Hematopoietic multipotent progenitor cell treated with erythropoietin and hydrocortisone succinate and interleukin-3 and kit ligand, for 4 days (in vitro differentiated cells): ENCODE measurements at places on chromosomes 2 and 18.

DNA sequence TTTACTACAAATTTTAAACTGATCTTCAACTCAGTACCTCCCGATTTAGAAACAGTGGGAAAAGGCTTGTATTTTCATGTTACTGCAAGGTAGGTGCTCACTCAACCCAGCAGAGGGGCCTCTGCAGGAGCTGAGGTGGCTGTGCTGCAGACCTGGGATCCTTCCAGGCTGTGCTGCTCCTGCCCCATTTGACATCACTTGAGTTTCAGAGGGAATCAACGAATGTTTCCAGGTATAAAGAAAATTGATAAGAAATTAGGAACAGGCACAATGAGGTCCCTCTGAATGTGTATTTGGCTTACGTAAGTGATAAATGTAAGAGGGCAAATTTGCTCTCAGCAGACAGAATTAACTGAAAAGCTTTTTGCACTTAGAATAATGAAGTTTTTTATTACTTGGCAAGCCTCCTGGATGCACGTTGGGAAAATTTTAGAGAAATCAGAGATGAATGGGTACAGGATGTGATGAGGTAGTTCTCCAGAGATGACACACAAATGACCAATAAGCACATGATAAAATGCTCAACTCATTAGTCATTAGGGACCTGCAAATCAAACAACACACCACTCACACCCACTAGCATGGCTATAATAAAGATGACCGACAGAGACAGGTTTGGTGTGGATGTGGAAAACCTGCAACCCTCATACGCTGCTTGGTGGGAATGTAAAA lies 114.0 kb downstream of the NOL10 start:
- no peak for DNase-seq

GRCh38 chr2:44522846-44523245 lies 161.1 kb downstream of the CAMKMT start:
- DNase-seq = no peak

DNA sequence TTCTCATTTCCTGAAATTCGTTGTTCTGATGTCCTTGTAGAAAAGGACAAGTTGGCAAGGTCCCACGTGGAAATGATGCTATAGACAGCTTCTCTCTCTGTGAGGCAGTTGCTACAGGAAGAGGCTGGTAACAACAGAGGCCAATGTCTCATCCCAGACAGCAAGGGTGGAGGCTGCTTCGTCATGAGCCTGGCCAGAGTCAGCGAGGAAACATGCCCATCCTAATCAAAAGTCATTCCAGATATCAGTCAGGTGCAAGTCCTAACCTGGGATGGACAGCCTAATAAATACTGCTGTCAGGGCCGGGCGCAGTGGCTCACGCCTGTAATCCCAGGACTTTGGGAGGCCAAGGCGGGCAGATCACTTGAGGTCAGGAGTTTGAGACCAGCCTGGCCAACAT lies 6.4 kb upstream of the SMAD7 start:
- no peak for DNase-seq

- DNase-seq = no peak
These were observed 20.6 kb downstream of the DUSP11 start for GRCh38 chr2:73759285-73759764.

DNA sequence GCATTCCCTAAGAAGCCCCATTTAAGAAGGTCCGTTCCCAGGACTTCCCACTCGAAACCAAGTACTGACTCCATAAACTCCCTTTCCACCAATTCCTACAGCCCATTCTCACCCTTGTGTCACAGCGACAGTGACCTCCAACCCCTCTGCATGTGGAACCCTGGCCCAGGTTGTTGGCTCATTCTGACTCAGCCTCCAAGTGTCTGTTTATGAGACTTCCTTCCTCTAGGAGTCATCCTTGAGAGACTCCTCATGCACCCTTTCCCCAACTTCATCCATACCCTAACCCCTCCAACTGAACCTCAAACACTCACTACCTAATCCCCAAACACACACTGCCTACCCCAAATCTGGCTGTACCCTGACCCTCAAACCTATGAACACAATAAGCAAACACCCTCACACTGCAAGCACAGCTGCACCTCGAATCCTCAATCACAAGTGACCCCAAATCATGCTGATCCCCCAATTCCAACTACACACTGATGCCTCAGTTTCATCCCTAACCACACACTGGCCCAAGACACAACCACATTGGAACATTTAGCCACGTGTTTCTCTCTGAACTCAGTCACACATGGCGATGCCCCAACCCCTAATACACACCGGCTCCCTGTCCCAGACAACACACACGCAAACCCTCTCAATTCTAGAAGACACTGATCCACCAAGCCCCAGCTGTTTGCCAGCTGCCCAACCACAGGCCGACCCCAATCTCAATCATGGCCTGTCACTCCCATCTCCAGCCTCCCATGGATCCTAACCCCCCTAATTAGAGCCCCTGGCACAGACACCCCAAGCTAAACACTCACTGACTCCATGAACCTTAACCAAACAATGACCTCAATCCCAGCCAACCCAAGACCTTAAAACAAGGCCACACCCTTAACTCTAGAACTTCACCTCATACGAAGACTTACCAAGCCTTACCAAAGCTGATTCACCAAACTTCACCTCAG lies 219.6 kb downstream of the CYP26B1 start:
- no peak for DNase-seq

- no peak for DNase-seq
These were observed 72.8 kb upstream of the TMEFF2 start for GRCh38 chr2:192267484-192267883.
